Fibroblast of villous mesenchyme (primary cell): ENCODE measurements at places on chromosomes 5 and 9. TPM values are rescaled to one million over a fixed set of nuclear protein-coding genes. Genes with fewer than 3 reads are reported as not detected.

Gene C1QTNF2
- total RNA-seq: 0.43 and 0.64 TPM in 2 replicates

- no peak for DNase-seq
These were observed 8.1 kb upstream of the NUP214 start for GRCh38 chr9:131117121-131117761.

Gene C9orf153
- total RNA-seq: 0.32 TPM in 1 of 2 replicates, not detected in the other

Gene SPINK13
- not detected in 2 replicates for total RNA-seq

DNA sequence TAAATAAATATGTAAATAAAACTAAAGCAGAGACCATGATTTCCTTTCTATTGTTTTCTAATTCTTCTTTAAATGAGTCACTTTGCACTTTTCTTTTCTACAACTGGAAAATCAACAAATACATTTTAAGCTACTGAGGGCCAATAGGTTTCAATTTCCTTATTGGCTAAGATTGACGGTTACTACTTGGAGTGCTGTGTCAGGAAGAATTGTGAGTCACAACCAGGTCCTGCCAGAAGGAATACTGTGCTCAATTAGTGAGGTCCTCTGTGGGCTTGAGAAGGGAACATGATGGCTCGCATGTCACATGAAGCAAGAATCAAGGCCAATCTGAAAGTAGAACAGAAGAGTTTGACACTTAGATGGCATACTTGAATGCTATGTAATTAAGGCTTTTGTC lies 110.8 kb downstream of the HMHB1 start:
- DNase-seq: peak; percentile 47

GRCh38 chr5:2295476-2295875 lies 412.8 kb upstream of the IRX4 start:
- DNase-seq: no peak

DNA sequence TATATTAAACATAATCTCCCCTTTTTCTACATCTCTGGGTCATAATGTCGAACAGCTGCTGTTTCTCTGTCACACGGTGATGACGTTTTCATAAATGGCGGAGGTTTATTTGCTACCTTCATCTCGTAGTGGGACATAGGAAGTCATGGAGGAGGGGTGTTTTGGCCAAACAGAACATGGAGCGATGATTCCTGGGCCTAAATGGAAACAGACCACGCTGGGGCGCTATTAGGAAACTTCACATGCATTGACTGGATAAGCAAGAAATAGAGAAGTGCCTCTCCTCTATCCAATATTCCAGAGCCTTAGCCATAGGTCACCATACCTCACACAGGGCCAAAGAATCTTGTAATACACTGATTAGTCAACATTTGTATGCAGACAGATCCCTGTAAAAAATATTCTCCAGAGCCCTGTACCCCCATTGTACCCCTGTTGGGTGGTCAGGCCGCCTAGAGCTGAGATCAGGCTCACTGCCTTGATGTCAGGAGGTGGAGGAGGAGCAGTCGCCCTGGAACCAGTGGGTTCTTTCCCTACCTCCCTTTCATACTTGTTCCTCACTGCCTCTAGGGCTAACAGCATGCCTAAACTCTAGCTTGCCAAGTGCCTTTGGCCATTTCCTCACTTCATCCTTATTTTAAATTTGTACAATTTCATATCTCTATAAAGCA lies 77.8 kb upstream of the SPIN1 start:
- peak; percentile 27 for DNase-seq

Gene SPAAR
- total RNA-seq: not detected in 2 replicates
